ENCODE measurements at places on chromosomes 4 and X.

DNA sequence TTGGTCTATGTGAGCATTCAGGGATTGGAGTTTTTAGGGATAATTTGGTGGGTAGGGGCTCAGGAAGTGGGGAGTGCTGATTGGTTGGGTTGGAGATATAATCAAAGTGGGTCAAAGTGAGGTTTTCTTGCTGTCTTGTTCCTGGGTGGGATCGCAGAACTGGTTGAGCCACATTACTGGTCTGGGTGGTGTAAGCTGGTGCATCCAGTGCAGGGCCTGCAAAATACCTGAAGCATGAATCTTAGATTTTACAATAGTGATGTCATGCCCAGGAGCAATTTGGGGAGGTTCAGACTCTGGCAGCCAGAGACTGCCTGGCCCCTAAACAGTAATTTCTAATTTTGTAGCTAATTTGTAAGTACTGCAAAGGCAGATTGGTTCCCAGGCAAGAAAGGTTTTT lies 665.6 kb upstream of the PRKX start:
- H3K27me3 ChIP-seq: no peaks in the 10 kb centered on the region
- no peak overlapping the region for H3K4me3 ChIP-seq
- H3K4me1 ChIP-seq: no peaks in the 10 kb centered on the region
- no peak for DNase-seq
- H3K36me3 ChIP-seq: no peaks in the 10 kb centered on the region

DNA sequence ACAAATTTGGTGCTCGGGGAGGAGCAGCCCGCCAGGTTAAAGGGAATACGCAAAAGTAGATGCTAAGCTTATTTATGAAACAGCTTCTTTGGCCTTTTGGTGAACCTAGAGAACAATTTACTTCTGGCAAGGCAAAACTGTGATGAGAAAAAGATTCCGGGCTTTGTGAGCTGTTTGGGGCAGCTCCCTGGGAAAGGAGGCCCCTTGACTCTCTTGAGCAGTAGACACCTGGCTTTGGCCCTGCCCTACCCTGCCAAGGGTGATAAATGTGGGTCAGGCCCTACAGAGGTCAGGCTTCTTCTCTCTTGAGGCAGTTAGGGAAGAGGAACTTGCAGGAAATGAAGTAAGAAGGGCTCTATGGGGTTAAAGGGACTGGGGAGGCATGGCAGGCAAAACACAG lies 509.6 kb downstream of the MID1IP1 start:
- H3K36me3 ChIP-seq: no peaks in the 10 kb centered on the region
- no peaks in the 10 kb centered on the region for H3K27me3 ChIP-seq
- no peak for DNase-seq
- no peaks in the 10 kb centered on the region for H3K4me1 ChIP-seq
- no peak overlapping the region for H3K27ac ChIP-seq

GRCh38 chr4:109994415-109994827 lies 81.7 kb downstream of the EGF start:
- H3K4me3 ChIP-seq: no peak overlapping the region
- H3K27ac ChIP-seq: peak overlapping the region; percentile 59
- no peaks in the 10 kb centered on the region for H3K27me3 ChIP-seq
- DNase-seq: peak; percentile 57
- peaks cover 42% of the 10 kb centered on the region for H3K4me1 ChIP-seq

DNA sequence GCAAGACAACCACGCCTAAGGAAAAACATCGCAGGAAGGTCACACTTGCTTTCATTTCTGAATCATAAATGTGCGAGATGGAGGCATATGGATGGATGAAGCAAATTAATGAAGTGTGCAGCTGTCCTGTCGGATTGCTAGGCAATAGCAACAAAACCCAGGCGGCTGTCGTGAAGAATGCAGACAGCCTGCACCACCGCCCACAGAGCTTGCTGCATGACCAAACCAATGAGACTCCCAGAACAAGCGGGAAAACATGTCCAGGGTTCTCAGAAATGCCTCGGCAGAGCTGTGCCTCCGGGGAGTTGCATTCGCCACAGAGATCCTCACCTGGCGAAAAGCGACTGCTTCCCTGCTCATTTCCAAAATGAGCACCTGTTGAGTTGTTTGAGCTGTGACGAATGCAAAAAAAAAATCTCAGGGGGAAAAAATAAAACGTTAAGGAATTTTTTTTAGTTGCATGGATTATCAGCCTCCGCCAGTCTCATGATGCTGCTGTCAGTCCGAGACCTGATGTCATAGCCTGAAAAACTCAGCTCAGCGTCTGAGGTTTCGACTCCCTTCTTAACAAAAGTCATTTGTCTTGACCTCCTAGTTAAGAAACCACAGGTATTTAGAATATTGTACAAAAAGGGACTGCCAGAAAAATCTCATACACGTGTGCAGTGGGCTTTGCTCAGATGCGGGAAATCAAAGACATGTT lies 155.5 kb upstream of the MXRA5 start:
- no peak for DNase-seq
- no peak overlapping the region for H3K4me3 ChIP-seq
- no peaks in the 10 kb centered on the region for H3K36me3 ChIP-seq
- H3K4me1 ChIP-seq: no peaks in the 10 kb centered on the region
- H3K27ac ChIP-seq: no peak overlapping the region
- no peaks in the 10 kb centered on the region for H3K27me3 ChIP-seq

DNA sequence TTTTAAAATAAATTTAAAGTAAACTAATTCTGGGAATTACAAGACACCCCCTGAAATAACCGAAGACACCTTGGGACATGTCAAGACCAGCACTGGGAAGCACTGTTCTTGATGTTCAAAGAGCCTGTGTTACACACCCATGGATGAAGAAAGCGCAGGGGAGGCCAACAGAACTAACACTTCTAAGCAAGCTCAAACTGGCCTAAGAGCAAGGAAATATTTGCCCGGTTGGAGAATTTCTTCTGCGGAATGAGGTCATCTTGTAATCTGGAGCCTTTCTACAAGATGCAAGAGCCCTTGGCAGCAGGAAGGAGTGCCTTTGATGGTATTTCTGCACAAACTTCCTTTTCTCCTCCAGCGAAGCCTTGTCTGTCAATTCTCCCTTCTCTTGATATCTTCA lies 9.3 kb upstream of the EFHC2 start:
- no peaks in the 10 kb centered on the region for H3K36me3 ChIP-seq
- no peak for DNase-seq
- no peaks in the 10 kb centered on the region for H3K4me1 ChIP-seq
- no peaks in the 10 kb centered on the region for H3K27me3 ChIP-seq
